ENCODE measurements at places on chromosomes 16 and 17.

GRCh38 chr17:59108400-59109102, 1.9 kb upstream of the TRIM37 start:
- no peak for DNase-seq

DNA sequence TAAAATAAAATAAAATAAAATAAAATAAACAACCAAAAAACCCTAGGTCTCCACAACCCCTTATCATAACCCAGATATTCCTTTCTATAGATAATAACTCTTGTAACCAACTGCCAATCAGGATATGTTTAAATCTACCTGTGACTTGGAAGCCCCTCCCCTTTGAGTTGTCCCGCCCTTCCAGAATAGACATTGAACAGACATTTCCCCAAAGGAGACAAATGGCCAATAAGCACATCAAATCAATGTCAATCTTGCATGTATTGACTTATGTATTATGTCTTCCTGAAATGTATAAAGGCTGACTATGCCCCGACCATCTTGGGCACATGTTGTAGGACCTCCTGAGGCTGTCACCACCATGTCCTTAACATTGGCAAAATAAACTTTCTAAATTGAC, 1.5 kb upstream of the MAPK7 start:
- no peak for DNase-seq

- DNase-seq = no peak
These were observed 12.6 kb upstream of the XYLT1 start for GRCh38 chr16:17483351-17483750.

- no peak for DNase-seq
These were observed 15.0 kb upstream of the MT4 start for GRCh38 chr16:56549744-56550385.

DNA sequence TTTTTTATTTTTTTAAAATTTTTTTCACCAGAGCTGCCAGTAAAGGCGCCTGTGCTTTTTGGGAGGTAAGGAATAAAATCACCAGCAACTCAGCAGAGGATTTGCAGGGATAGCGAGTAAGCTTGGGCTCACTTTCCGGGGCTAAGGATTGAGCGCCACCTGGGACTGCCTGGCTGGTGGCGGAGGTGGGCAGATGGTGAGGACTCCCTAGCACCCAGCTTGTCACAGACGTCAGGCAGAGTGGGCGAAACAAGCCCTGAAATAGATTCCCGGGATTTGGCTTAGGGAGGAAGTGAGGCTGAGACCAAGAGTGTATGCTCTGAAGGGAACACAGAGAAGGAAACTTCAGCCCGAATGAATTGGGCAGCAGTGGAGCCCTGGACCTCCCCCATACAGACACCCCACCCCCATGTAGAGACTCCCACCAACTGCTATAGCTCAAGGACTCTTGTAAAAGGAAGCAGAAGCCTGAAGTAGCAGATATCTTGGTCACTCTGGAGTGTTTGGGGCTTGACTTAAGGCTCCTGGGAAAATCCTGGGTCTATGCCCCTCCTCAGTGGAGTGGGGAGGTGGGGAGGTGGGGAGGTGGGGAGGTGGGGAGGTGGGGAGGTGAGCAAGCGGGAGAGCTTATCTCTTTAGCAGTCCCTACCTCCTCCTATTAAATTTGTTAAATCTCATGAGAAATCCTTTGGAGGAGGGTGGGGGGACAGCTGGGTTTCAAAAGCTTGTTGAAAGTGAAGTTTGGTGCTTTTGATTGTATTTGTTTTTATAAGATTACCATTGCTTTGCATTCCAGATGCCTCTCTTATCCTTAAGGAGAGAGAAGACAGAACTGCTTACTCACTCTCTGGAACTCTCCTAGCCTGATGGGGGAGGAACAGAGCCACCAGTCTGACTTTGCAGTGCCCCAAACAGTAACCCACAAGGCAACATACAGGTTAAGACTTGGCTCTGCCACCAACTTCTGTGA, 8.2 kb downstream of the ARL4D start:
- no peak for DNase-seq
